ENCODE measurements at places on chromosomes 4 and X.

GRCh38 chr4:110904435-110905065 lies 281.7 kb upstream of the PITX2 start:
- no peak for DNase-seq

- no peak for DNase-seq
These were observed 5.2 kb downstream of the TRIM2 start for GRCh38 chr4:153209410-153209809.

DNA sequence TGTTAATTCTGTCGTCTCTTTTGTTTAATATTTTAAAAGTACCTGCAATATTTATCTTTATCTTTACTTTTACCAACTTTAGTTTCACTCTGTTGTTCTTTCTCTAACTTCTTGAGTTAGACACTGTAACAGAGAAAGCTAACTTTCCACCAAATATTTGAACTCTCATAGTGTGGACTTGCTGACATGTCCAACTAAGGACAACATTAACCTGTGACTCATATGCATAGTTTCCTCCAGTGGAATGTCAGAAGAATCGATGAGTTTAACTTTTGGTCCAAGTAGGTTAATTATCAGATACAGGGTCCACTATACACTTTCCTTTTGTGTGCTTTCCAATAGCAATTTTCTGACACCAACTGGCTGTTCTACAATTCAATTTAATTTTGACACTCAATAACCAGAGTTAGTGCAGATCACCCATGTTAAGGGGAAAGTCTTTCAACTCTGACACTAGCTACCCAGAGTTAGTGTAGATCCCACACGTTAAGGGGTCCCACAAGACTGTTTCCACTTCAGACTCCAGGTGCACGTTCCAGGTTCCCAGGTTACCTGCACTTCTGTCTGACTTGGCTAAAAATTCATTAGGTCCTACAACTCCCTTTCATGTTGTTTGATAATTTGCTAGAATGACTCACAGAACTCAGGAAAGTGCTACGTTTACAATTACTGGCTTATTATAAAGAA lies 559.0 kb upstream of the AMOT start:
- DNase-seq, result no peak

DNA sequence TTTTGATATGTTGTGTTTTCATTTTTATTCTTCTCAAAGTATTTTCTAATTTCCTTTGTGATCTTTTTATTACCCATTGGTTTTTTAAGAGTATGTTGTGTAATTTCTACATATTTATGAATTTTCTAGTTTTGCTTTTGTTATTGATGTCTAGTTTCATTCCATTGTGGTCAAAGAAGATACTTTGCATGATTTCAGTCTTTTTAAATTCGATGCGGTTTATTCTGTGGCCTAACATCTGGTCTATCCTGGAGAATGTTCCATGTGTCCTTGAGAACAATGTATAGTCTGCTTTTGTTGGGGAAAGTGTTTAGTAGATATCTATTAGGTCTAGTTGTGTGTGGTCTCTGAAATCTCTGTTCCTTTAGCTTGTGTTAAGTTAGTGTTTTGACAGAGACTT lies 46.2 kb downstream of the PPEF1 start:
- no peak for DNase-seq

DNA sequence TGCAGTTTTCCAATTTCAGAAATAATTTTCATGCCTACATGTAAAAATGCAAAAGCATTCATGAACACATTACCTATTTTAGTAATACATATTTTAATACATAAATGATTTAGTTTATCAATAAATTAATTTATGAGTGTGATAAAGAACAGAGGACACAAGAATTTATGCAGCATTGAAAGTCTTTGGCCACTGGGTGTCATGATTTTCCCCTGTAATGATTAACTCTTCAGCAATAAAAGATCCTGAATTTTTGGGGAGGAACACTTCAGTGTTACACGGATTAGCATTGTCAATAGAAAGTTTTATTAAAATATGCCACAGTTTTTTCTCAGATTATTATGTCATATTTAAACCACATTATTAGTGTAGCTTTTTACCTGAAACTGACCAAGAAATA lies 8.6 kb upstream of the VCX2 start:
- no peak for DNase-seq

GRCh38 chr4:143488687-143489086 lies 24.8 kb upstream of the SMARCA5 start:
- no peak for DNase-seq

DNA sequence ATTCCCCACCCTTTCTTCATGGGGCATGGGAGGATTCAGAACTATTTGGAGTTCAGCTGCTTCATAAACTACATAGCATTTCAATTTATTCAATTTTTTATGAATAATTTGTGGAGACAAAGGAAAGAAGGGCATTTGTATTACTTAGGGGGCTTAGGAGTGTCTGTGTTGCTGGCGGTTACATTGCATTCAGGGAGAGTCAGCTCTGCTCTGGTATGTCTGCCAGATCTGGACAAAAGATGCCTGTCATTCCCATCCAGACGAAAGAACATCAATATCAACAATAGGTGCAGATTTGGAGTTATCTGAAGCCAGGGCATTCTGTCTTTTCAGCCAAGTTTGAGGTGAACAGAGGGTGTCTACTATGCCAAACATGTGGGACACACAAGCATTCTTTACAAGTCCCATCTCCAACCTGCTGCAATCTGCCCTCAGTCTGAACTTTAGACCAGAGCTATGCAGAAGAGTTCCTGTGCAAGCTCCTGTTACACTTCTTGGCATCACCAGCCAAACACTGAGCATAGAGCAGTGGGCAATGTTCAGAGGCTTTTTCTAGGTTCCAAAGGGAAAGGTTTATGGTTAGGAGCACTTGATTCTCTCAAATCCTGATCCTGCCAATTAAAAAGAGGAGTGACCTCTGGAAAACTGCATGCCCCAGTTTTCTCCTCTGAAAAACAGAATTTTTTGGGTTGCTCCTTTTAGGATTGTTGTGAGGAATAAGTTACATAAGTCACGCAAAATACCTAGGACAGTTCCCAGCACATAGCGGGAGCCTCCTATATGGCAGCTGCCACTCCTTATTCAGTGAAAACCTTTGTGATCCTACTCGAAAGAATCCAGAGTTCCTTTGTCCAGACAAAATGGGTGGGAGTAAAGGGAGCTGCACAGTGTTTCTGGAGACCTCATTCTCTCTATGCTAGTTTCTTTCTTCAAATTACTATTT lies 719.5 kb upstream of the SLIT2 start:
- no peak for DNase-seq

GRCh38 chr4:52751487-52751911 lies 274 bp upstream of the ERVMER34-1 start:
- DNase-seq, result no peak

GRCh38 chr4:140211161-140211560 lies 57.2 kb upstream of the MAML3 start:
- no peak for DNase-seq

DNA sequence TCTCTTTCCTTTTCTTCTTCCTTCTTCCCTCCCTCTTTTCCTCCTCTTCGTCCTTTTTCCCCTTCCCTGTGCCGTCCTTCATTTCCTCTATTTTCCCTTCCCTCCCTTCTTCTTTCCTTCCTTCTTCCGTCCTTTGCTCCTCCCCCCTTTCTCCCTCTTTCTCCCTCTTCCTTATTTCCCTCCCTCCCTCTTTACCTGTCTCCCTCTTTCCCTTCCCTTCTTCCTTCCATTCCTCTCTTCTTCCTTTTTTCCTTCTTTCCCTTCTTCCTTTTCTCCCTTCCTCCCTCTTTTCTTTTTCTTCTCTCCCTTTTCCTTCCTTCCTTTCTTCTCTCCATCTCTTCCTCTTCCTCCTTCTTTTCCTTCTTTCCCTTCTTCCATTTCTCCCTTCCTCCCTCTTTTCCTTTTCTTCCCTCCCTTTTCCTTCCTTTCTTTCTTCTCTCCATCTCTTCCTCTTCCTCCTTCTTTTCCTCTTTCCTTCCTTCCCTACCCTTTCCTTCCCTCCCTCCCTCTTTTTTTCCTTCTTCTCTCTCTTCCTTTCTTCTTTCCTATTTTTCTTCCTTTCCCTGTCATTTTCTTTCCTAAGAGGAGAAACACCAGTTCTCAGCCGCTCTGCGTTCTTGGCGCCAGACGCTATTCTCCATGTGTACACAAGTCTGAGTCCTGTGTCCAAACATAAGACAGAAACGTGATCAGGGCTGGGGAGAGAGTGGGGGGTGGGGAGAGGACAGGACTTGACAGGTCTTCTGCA lies 597.1 kb downstream of the MID1IP1 start:
- DNase-seq, result no peak

- no peak for DNase-seq
These were observed 11.7 kb upstream of the SHOX start for GRCh38 chrX:618761-619450.

GRCh38 chrX:85419293-85419692 lies 39.8 kb upstream of the POF1B start:
- no peak for DNase-seq

DNA sequence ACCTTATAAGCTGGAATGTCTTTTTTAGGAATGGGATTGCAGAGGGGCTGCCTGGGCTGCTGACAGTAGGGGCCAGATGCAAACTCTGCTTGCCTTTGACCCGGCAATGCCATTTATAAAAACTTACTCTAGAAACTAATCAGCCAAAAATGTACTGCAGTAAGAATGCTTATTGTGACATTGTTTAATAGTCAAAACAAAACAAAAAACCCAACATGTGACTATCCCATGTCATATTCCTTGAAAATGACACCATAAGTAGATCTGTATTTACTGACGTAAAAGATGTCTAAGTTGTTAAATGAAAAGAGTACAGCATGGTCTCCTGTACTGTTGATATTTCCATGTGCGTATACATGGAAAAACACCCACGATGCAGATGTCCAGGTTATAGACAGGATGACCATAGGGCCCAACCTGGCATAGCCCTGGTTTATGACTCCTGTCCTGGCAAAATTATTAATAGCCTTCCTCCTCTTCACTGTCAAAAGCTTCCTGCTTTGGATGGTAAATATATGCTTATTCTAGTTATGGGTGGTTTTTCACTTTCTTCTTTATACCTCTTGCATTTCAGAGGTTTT lies 138.9 kb downstream of the PTTG2 start:
- DNase-seq, result no peak

DNA sequence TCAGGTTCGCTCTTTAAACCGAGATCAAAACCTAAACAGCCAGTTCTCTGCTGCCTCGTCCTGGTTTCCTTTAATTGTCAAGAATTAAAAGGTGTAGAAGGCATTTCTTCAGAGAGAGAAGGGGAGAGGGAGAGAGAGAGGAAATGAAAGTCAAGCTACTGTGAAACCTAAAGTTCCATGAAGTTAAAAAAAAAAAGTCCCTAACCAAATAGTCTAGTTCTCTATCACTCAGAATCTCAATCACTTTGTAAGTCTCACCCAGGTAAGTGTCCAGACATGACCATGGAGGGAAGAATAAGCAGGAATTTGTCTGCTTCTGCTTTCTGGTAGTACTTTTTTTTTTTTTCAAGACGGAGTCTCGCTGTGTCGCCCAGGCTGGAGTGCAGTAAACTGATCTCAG lies 18.8 kb upstream of the SMIM14 start:
- no peak for DNase-seq

DNA sequence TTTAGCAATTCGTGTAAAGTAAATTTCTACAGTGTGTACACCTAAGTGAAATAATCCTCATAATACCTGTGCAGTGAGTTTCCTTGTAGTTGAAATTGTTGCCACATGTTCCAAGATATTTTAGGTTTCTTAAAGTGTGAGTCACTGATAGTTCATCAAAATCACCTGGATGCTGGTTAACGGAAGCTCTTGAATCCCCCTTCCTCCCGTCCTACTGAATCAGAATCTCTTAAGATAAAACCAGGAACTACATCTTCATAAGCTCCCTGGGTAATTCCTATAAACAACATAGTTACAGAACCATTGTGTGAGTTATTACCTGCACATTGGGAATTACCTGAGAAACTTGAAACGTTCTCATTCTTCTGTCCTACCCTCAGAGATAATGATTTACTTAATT lies 197.4 kb upstream of the HS3ST1 start:
- no peak for DNase-seq

DNA sequence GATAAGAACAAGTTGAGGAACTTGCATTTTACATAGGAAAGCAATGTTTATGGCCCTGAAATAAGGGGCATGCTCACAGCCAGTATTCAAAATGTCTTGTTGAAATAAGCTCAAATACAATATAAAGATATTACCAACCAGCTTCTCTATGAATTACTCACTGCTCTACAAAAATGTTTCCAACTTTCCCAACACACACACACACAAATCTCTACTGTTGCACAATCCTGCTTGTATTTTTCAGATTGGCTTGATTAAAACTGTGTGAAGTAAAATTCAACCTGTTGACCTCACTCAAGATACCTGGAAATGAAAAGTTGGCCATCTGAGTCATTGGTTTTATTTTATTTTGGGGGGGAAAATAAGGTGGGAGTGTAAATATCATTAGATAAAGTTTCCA lies 128.6 kb downstream of the CHIC2 start:
- DNase-seq, result no peak

- no peak for DNase-seq
These were observed 119.0 kb upstream of the SLC6A14 start for GRCh38 chrX:116317409-116317808.

DNA sequence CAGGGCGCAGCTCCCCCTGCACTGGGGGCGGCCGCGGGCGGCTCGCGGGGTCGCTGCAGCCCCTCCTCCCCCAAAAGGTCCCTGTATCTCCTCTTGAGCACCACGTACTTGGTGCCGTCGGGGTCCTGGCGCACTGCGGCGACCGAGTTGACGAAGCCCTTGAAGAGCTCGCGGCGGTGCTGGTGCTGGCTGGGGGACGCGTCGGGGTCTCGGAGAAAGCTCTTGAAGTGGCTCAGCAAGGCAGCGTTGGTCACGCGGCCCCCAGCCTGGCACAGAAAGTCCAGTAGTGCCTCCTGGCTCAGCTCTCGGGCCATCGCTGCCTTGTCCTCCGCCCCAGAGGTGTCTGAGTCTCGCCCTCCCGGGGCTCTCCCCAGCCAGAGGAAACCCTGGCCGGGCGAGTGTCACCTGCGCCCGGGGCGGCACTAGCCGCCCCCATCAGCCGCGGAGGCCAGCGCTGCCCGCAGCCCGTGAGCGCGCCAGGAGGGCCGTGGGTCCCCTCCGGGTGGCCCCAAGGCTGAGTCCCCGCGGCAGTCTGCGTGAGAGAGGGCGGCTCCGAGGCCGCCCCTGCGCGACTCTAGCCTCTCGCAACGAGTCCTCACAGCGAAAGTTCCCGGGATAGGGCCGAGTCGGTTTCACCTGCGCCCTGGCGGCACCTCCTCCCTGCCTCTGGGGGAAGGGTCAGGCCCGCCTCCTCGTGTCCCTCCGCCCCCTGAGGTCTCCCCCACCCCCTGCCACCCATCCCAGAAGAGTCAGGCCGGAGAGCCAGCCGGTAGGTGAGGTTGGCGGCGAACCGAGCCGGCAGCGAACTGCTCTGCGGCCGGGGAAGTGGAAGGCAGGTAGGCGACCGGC lies at the start of gene SOWAHB:
SOWAHB (minus strand) TSS at position 609 of the 849 bp plus-strand sequence; CDS start at position 314, 295 bp downstream.
- DNase-seq, result no peak

- DNase-seq, result no peak
These were observed 205.4 kb downstream of the DCLK2 start for GRCh38 chr4:150283689-150284088.

- DNase-seq, result no peak
These were observed 43.9 kb upstream of the GPR50 start for GRCh38 chrX:151132531-151132930.

- DNase-seq, result no peak
These were observed 208.6 kb downstream of the SPOCK3 start for GRCh38 chr4:167025670-167026069.

GRCh38 chr4:182748283-182748682 lies 168.9 kb downstream of the DCTD start:
- DNase-seq, result no peak

GRCh38 chrX:74931214-74931613 lies 6.0 kb upstream of the NEXMIF start:
- no peak for DNase-seq
